HCEC 1CT (cell line): ENCODE measurements at places on chromosomes 12 and 14.

- DNase-seq = peak; percentile 5
These were observed 11.1 kb upstream of the NEMF start for GRCh38 chr14:49863487-49864281.

- DNase-seq = no peak
These were observed 53.8 kb downstream of the TRIM9 start for GRCh38 chr14:51041108-51041531.

GRCh38 chr14:48726080-48726642, 860.0 kb downstream of the RPS29 start:
- no peak for DNase-seq

GRCh38 chr12:80325167-80325959, 118.7 kb upstream of the PTPRQ start:
- DNase-seq = no peak

DNA sequence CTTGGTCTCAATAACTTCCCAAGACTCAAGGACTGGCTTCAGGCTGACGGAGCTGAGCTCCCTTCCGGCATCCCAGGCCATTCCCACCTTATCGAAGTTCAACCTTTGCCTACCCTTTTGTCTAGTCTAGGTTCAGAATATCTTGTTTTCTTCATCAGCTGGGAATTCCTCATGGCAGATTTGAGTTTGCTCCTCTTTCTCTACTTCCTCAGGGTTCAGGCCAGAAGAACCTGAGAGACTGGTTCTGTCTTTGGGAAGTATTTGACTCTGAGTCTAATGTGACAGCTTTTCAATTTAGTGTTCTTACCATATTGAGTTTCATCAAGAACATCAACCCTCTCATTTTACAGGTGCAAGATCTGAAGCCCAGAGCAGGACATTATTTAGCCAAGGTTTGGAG, 2.1 kb downstream of the BIN2 start:
- DNase-seq = no peak

DNA sequence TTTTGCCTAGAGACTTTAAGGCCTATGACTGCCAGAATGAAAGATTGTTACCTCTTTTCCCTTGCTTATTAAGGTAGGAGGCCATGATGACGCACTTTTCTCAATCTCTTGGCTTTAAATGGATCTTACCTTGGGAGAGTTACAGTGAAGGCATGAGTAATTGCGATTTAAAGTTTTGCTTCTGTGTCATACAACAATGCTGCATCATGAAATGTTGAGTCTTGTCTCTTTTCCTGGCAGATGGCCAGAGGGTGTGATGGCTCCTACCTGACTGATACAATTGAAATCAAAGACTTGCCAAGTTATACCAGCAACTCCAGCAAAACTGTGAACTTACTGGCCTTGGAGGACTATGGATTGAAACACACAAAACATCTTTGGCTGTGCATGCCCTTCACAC, 17.2 kb upstream of the LRRK2 start:
- no peak for DNase-seq

DNA sequence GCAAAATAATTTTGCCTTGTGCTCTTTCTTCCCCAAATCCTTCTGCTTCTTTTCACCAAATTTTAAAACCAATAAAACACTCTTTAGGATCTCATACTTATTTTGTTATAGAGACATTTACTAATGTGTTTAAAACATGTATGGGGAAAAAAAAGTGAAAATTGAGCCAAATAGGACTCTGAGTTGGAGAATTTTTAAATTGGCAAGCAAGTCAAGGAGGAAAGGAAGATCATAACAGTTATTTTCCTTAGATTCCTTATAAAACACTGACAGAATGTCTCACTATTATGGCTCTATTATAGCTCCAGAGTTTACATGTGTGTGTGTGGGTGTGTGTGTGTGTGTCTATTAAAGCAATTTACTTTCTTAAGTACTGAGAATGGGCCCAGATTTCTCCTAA, 220.5 kb downstream of the SLC6A15 start:
- DNase-seq = no peak

- no peak for DNase-seq
These were observed 49.9 kb upstream of the LTBP2 start for GRCh38 chr14:74661726-74662450.

- DNase-seq = no peak
These were observed 17.8 kb downstream of the FOXG1 start for GRCh38 chr14:28784096-28785048.

DNA sequence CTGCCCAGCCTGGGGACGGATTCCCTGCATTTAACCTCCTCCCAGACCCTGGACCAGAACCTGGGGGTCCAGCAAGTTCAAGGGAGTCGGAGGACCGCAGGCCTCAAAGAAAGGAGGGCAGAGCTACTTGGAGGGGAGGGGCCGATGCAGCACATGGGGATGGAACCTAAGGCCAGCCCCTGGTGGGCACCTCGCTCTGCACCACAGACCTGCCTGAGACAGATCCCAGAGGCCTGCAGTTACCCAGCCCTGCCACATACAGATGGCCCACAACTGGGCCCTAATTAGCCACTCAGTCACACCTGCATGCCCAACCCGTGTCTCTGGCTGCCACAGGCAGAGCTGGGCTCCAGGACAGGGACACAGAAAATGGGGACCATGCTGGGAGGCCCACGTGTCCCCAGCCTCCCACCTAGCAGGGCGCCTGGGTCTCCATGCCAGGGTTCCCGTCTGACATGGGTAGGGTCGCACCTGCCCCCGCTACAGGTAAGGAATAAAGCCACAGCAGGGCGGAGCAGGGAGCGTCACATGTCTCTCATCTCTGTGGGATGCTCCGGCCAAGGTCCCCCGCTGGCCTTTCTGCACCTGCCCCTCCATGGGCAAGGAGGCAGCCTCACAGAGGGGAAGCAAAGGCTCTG, 16.7 kb downstream of the AKT1 start:
- DNase-seq = no peak

- no peak for DNase-seq
These were observed 115.0 kb downstream of the RTN1 start for GRCh38 chr14:59755409-59756135.

DNA sequence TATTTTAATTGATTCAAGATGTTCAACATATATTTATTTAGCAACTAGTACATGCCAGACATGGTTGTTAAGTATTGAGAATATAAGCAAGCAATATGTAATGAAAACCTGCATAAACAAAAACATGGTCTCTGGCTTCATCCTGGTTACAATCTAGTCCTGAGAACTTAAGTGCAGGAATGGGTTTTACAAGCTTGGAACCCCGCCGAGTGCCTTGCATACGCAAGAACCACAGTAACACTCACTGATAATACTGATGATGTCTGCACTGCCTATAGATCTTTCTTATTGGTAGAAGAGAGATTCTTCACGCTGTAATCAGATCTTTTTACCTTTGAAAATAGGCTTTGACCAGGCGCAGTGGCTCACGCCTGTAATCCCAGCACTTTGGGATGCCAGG, 22.9 kb upstream of the CALM1 start:
- DNase-seq = no peak

GRCh38 chr12:10408842-10409241, 715 bp downstream of the KLRC4 start:
- DNase-seq = no peak

- DNase-seq = no peak
These were observed 115.1 kb downstream of the TSHR start for GRCh38 chr14:81070511-81070910.

DNA sequence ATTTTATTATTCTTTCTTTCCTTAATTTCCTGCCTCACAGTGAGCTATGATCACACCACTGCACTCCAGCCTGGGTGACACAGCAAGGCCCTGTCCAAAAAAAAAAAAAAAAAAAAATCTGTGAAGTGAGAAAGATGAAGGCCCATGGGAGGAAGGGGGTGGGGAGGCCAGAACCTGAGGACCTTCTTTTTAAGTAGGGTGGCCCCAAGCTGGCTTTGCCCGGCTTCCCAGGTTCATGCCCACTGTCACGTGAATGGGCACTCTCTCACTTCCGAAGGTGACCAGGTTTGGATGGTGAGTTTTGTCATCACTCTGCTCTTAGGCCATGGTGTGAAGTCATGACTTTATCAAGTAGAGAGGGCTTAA, 82.3 kb downstream of the TNFAIP2 start:
- DNase-seq = no peak
